ENCODE measurements at places on chromosomes 3 and 15.

DNA sequence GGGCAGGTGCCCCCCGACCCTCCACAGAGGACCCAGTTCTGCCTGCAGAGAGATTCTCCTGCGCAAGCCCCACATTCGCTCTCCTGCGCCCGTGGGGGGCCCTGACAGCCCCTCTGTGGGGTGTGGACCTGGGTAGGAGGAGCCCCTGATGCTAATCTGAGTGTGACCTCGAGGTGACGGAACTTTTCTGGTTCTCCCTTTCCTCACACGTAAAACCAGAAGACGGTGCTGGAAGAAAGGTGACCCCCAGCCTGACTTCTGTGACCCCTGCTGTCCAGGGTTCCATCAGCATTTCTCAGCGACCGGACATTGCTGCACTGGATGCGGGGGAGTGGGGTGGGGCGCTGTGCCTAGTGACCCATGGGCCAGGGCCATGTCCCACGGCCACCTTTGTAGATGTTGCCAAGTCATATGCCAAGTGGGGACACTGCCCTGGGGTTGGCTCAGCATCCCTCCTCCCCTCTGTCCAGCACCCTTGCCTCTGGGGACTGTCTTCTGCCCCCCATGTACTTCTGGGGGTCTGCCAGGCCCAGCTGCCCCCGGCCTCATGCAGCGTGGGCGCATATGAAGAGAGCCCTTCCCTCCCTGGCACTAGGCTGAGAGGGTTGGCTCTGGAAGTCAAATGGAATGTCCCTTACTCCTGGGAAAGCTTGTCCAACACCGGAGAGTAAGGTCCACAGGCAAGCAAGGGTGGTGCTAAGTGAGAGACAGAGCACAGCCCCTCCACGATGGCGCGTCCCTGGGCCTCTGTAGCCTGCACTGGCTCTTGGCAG, 129.1 kb upstream of the MEF2A start:
- DNase-seq, result no peak

- DNase-seq, result no peak
Measured at GRCh38 chr3:27281671-27282150, 87.5 kb downstream of the NEK10 start.

DNA sequence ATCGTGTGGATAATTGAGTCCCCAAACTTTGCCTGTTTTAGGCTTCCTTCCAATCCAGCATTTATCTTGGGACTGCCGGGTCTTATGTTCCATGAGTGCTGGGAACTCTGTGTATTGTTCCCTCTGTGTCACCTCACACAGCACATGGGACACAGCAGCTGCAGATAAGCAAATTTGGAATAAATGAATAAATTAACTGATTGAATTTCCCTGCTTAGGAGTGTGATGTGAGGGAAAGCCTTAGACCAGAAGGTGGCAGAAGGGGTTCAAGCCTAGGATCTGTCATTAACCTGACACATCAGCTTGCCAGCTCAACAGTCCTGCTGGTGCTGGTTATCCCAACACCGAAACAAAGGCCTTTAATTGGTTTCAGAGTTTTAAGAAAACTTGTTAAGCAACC, 114.3 kb downstream of the OXSM start:
- no peak for DNase-seq

DNA sequence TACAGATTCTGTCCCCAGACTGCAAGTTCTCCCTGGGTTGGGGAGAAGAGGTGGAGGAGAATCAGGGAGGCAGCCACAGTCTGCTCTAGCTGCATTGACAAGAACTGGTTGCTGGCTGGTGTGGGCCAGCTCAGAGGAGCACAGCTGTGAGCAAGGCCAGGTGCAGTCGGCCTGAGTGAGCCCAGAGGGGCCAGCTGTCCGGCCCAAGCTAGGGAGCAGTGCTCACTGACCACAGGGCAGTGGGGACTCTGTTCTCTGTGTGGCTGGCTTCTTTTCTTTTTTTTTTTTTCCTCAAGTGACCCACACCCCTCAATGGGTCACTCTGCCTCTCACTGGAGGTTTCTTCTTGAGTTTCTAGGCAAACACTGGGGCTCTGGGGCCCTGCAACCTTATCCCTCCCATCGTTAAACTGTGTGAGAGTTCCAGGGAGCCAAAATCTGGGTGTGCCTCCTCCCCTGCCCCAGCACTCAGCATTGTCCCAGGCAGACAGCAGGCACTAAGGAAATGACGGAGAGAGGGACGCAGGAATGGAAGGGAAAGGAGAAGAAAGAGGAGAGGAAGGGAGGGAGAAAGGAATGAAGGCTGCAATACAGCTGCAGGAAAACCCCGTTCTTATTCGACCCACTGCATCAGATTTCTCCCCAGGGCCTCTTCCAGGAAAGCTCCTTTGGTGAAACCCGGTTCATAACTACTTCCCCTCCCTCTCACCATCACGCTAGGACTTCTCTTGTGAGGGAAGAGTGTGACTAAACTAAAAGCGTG, 37.7 kb upstream of the HES1 start:
- no peak for DNase-seq
